ENCODE measurements at places on chromosomes 1 and 21.

- no peak for DNase-seq
Measured at GRCh38 chr1:12554521-12555305, 63.3 kb downstream of the DHRS3 start.

DNA sequence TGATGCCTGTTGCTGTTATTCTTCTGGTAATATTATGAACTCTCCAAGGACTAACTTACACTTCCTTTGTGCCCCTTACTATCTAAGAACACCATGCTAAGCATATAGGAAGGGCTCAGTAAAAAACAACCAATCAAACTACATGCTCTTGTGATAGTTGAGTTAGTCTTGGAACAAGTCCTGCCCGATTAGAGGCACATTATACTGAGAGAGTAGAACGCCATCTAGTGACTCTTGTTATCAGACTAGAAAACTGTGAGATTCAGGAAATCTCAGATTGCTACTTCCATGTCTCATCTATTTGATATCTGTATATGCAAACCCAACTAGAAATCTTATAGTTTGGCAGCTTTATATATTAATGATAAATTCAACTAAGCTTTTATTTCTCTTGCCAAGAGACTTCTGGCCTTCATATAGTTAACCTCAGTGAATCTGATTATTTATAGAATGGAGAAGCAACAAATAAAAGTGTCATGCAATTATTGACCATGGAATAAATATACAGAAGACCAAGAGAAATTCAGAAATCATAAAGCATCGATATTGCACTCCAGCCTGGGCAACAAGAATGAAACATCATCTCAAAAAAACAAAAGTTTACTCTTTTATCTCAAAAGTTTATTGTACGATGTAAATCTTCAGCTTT, 7.8 kb upstream of the SRRM1 start:
- DNase-seq, result peak; percentile 72

GRCh38 chr1:231026576-231026975, 13.5 kb downstream of the FAM89A start:
- DNase-seq, result no peak

DNA sequence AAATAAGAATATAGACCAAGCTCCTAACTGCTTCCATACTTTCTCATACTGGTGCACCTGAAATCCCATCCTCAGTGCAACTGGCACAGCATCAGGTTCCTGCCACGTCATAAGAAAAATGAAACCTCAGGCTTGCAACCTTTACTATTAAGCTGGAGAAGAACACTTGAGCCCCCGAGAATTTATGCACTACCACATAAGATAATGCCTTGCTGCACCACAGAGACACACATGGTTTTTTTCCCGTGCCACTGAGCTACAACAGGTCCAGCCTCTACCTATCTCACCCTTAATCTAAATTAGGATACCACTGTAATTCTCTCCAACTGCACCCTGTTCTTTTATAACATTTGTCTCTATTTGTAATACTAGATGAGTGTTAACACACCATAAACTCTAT, 174.5 kb downstream of the DENND1B start:
- DNase-seq, result no peak

- no peak for DNase-seq
Measured at GRCh38 chr1:216325946-216326345, 97.3 kb downstream of the USH2A start.

GRCh38 chr1:204473400-204473965, 21.1 kb downstream of the PIK3C2B start:
- DNase-seq, result no peak

- no peak for DNase-seq
Measured at GRCh38 chr1:245181158-245181517, 26.4 kb downstream of the KIF26B start.

DNA sequence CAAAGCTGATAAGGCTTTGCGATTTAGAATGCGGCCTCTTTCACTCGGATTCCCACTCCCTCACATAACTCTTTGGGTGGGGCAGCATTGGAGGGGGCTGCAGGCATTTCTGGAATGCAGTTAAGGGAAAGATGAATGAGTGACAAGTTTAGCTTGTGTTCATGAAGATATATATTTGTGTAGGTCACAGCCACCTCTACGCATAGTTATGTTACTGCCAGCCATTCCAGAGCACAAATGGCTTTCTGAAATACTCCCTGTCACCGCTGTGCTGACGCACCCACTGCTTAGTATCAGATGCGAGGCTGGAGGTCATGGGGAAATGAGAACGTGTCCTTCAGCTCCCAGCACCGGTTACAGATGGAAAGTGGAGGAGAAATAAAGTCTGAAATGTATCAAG, 54.1 kb upstream of the ATP1A1 start:
- DNase-seq, result no peak

GRCh38 chr1:167136191-167136614, 42.3 kb downstream of the STYXL2 start:
- no peak for DNase-seq

DNA sequence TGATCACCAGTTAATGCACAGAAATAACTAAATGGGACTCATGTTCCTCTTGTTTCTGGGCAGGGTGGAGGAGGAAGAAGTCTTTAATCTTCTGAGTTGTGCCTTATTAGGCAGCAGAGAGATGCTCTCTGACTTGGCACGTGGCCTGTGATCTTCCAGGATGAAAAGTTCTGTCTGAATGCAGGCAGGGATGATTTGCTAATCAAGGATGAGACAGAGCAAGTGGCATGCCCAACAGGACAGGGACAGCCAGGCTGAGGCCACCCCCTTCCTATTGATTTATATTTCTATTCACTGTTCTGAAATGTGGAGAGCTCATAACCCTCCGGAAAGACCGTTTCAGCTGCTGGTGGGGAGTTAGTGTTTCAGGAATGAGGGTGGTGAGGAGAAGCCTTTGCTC, 477.8 kb upstream of the CAMK1G start:
- no peak for DNase-seq

DNA sequence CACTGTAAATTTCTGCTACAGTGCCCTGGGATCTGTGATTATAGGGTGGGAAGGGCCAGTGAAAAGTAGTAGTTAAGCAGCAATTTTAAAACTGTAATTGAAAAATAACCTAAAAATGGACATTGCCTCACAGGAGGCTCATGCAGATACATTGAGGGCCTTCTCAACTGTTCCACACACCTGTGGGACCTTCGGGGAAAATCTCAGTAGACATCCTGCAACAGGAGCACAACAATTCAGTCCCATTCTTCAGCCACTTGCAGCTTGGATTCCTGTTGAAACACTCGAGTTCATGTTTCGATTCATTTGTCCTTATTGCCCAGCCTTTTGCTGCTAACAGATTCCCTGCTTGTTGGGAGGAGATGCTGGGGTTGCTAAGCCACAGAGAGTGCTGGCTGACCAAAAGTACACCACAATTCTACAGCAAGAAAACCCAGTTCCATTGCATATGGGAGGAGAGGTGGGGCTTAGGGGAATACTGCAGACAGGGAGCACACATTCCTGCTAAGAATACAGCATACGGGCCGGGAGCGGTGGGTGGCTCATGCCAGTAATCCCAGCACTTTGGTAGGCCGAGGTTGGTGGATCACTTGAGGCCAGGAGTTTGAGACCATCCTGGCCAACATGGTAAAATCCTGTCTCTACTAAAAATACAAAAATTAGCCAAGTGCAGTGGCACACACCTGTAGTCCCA, 4.5 kb downstream of the TMCC2 start:
- DNase-seq, result no peak

- DNase-seq, result no peak
Measured at GRCh38 chr1:223772771-223773160, 60.4 kb downstream of the CAPN2 start.

GRCh38 chr21:46334351-46335140, 10.6 kb downstream of the PCNT start:
- no peak for DNase-seq

DNA sequence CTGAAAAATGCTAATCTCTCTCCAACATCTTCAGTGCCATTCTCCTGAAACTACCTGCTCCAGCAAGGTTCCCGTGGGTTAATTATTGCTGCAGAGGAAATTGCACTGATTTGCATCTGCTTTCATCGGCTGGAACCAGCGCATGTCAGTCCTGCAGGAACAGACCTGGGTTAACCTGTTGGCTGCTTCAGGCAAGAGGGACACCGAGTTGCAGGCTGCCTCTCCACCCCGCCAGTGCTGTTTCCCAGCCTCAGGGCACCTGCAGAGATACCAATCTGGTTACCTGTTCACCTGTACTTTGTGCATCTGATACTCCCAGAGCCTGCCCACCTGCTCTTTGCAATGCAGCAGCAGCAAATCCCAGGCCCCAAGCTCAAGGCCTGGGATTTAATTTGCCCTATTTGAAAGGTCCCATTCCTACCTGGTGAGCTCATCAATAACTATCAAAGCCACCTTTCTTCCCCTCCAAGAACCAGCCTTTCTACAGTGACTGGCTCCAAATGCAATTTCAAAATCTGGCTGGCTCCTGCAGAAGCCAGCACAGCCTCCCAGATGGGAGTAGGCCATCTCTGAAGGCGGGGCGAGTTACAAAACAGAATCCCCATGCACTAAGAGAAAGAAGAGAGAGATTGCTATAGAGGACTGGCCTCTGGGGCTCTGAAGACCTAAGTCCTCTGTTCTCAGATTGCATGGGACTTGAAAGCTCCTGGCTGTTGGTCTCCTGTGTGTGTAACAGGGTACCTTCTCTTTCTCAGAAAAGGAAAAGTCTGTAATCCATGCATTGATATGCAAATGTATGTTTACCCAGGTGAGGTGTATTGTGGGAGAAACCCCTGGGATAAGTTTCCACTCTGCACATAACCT, 67.8 kb downstream of the TOMM20 start:
- no peak for DNase-seq

- no peak for DNase-seq
Measured at GRCh38 chr1:33986390-33987095, 122.7 kb downstream of the HMGB4 start.

GRCh38 chr1:203229471-203230135, at the start of gene CHIT1:
Gene CHIT1 (minus strand): TSS chr1:203229673. CDS start chr1:203229636, 37 bp downstream.
- DNase-seq, result peak; percentile 14

GRCh38 chr1:31062867-31063380, 2.6 kb downstream of the PUM1 start:
- DNase-seq, result no peak

- no peak for DNase-seq
Measured at GRCh38 chr21:44085491-44086321, 21.5 kb upstream of the PWP2 start.

DNA sequence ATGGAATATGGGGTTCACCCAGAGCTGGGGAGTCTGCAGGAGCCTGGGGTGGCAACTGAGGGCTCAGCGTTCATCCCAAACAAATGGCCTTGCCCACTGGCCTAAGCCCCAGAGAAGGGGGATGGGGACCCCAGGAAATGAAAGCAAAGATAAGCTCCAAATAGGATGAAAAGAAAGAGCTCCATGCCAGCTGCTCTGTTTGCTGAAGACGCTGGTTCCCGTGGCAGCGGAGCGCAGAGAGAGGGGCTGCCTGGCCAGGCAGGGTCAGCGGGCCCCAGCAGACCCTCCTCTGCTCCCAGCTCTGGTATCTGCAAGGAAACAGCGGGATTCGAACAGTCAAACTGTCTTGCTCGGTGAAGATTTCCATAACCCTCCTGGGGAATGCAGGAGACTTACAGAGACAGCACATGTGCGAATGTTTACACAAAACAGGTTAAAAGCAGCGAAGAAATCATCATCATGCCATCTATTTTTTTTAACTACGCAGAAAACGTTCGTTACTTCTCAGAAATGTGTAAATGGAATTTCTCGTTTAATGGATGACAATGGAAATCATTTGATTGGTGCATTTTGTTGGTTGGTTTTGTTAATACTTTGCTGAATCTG, 94.4 kb downstream of the PDE9A start:
- no peak for DNase-seq

GRCh38 chr21:44714905-44715304, 3.5 kb upstream of the TSPEAR start:
- DNase-seq, result no peak

DNA sequence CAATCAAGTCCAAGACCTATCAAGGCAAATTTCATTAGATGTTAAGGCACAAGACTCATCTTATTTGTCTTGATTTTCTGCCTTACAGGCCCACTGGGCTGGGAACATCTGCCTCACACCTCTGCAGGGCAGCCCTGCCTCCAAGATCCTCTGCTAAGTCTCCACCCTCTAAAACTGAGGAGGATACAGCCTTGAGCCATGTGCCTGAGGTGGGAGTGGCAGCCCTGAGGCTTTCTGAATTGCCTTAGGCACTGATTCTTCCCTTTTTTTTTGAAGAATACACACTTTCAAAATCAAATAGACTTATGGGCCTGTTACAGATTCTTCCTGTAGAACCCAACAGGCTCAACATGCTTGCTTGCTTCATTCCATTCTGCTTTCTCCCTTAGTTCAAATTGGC, 544.3 kb upstream of the ADAMTS5 start:
- no peak for DNase-seq

GRCh38 chr1:151043163-151043562, 4.4 kb upstream of the C1orf56 start:
- DNase-seq, result no peak

DNA sequence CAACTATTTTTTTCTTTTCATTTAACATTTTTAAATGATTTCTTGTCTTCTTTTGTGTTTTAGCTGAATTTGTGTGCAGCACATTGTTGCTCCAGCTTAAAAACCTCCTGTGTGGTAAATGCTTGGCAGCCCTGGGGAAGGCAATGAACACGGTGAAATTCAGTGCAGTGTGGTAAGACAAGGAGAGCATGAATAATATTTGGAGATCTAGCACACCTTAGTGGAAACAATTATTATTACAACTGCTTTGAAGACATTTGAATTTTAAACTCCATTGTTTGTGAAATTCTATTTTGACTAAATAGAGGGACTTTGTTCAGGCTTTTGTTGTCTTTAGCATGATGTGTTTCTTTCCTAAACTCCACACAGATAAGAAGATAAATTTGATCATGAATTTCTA, 242.6 kb upstream of the CXADR start:
- DNase-seq, result peak; percentile 4

GRCh38 chr1:45067806-45068205, 55.8 kb downstream of the UROD start:
- no peak for DNase-seq

- DNase-seq, result no peak
Measured at GRCh38 chr1:184393962-184394361, 7.1 kb downstream of the C1orf21 start.

- peak; percentile 67 for DNase-seq
Measured at GRCh38 chr1:22889213-22889827, 83.3 kb downstream of the LACTBL1 start.

- DNase-seq, result no peak
Measured at GRCh38 chr1:37403166-37403565, 71.2 kb upstream of the ZC3H12A start.

GRCh38 chr1:38334930-38335592, 288.5 kb upstream of the POU3F1 start:
- no peak for DNase-seq

GRCh38 chr21:23853796-23854379, 1753.4 kb downstream of the MRPL39 start:
- DNase-seq, result peak; percentile 19

DNA sequence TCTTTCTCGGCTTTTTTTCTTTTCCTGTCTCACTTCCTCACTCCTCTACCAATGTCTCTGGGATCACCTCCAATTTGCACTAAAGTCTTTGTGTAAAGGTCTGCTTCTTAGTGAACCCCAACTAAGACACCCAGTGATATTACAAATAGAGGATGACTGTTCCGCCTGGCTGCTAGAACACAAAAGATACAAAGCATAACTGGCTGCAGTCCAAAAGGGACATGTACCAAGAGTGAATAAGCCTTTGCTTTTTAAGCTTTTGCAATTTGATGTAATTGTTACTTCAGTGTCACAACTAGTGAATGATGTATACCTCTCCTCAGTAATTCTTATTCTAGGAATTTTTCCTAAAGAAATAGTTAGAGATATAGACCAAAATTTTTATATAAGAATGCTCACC, 82.8 kb upstream of the BEND5 start:
- DNase-seq, result no peak
